ENCODE measurements at places on chromosomes 1 and 21. TPM values are rescaled to one million over a fixed set of nuclear protein-coding genes. Genes with fewer than 3 reads are reported as not detected.

- DNase-seq: no peak
These were observed 169.1 kb upstream of the SYT6 start for GRCh38 chr1:114322734-114323133.

DNA sequence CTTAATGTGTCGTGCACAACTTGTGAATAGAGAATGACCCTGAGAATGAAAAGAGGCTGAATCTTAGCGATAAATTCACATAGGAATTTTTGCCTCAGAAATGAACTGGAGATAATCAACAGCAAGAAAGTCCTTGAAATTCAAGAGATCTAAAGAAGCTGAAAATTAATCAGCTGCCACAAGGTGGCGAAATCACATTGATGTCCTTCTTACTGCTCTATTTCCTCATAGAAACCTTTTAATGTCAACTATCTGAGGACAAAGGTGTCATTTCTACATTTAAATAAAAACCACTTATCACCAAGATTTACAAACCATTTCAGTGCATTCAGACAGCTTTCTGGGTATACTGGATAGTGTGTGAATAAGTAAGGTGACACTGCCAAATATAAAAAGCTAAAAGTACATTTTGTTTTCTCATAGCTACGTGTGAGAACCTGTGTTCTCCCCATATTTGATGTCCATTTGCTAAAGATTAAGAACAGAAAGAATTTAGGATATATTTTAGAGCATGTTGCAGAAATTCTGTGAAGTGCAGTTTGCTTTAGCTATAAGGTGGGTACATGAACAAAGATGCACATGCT is 485.3 kb upstream of the PTBP2 start:
- DNase-seq: peak; percentile 63

The SRGAP2 gene
- 16.5 TPM for total RNA-seq

DNA sequence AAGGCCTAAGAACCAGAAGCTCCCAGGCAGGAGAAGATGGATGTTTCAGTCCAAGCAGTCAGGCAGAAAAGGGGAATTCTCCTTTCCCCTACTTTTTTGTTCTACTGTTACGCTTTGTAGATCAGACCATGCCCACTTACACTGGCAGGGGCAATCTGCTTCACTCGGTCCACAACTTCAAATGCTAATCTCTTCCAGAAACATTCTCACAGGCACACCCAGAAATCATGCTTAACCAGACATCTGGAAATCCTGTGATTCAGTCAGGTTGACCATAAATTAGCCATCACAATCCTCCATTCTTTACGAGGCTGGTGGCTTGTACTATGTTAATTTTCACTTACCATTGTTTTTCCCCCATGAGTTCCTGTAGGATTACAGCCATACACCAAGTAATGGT is 23.8 kb upstream of the IL10 start:
- no peak for DNase-seq

GRCh38 chr1:64476251-64476952 is 6.5 kb downstream of the CACHD1 start:
- DNase-seq: no peak

- no peak for DNase-seq
These were observed 2.4 kb downstream of the DMRTA2 start for GRCh38 chr1:50420689-50421365.

The RGS5 gene
- 4.1 TPM for total RNA-seq

The C1orf56 gene
- 0.07 TPM for total RNA-seq

DNA sequence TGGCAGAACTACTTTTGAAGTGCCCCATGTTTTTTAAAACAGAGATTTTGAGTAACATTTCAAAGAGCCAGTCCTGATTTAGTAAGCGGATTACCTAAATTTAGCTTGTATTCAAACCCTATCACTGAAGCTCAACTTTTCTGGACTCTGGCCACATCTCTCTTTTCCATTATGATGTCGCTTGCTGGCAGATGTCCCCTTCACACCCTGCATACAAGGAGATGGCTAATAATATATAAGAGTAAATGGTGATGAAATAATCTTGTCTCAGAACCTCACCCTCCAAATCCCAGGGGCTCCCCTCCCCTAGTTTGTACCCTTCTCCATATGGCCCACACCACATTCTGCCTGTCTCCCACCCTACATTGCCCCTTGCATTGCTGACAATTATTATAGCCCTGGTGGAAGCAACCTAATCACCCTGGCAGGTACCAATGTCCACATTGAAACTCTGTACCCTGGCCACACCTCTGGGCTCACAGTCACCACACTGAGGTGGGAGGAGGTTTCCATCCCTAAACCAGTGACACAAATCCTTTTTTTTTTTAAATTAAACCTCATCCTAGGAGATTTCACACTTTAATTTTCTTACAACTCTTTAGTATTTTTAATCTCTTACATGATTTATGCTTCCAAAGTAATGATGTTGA is 106.0 kb upstream of the SYT6 start:
- no peak for DNase-seq

The CFAP107 gene
- not detected for total RNA-seq

The TMEM50A gene
- total RNA-seq: 57.8 TPM

GRCh38 chr21:15549671-15550070 is 180.1 kb upstream of the USP25 start:
- no peak for DNase-seq

DNA sequence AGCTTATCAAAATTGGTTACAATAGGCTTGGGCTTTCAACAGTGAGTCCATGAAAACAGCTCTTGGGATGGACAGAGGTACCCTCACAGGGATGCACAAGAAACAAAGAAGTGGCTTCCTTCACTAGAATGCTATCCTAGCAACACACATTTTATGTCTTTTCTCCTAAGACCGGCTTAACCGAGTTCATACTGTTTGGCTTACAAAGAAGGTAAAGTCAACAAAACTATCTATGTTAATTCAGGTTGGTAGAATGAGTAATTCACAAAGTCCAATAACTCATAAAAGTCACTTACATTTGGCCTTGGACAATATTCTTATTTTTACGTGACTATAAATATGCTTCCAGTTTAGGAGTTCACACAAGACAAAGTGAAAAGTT is 9.0 kb downstream of the ERG start:
- DNase-seq: no peak

The ARHGAP29 gene
- 1.2 TPM for total RNA-seq

DNA sequence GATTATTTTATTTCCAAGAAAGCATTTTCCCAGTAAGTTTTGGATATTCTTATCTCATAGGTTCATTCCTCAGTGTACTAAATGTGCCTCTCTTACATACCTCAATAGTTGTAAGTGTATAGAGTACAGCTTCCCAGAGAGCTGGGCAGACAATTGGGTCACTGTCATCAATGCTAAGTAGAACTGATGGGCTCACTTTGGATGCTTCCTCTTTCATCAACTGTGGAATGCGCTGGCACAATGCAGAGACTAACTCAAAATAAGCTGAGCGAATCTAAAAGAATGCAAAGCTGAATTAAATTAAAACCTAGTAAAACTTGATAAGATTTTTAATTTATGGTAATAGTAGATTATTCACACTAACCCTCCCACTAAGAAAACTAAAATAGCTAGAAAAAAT is 21.5 kb downstream of the LTN1 start:
- DNase-seq: no peak

The LCE3D gene
- not detected for total RNA-seq

- no peak for DNase-seq
These were observed 17.5 kb downstream of the RSPH1 start for GRCh38 chr21:42478504-42478903.

DNA sequence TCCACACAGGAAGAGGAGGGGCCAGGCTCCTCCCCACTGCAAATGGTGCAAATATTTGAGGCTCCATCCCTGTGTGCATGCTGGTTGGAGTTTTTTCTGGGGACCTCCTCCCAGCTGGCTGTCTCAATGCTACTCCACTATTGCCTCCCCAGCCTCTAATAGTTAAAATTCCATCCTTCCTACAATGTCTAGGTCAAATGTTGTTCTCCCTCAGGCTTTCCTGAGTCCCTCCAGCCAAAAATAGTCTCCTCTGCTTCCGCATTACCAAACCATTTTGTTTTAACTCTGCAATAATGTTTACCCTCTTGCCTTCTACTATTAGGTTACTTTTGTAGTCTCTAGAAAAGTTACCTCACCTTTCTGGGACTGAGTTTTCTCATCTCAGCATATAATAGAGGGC is 29.6 kb upstream of the FMO1 start:
- no peak for DNase-seq

- no peak for DNase-seq
These were observed 11.0 kb upstream of the PLA2G2C start for GRCh38 chr1:20197329-20197791.

The SFT2D2 gene
- total RNA-seq: 9.2 TPM

GRCh38 chr1:201656311-201657032 is 117.5 kb downstream of the NAV1 start:
- no peak for DNase-seq

DNA sequence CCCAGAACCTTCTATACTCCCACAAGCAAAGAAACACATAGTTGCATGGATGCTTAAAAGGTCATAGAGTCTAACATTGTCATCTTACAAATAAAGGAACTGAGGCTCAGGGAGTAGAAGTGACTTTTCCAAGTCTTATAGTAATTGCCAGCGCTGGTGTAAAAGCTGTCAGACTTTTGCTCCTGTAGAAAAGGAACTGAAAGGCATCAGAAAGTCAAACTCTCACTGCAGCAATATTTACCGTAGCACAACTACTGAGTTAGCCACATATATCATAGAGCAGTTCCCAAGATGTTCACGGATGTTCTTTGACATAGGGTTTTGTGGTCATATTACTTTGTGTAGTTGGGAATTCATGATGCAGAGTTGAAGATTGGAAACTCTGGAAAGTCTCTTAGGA is 16.6 kb upstream of the USP24 start:
- DNase-seq: no peak

- peak; percentile 67 for DNase-seq
These were observed 26.8 kb downstream of the EIF4G3 start for GRCh38 chr1:21149855-21150432.

The PBX1 gene
- total RNA-seq: not detected

- DNase-seq: no peak
These were observed 38.5 kb upstream of the EYA3 start for GRCh38 chr1:28126783-28127490.

GRCh38 chr1:53048960-53049573 is 12.9 kb upstream of the PODN start:
- peak; percentile 65 for DNase-seq

DNA sequence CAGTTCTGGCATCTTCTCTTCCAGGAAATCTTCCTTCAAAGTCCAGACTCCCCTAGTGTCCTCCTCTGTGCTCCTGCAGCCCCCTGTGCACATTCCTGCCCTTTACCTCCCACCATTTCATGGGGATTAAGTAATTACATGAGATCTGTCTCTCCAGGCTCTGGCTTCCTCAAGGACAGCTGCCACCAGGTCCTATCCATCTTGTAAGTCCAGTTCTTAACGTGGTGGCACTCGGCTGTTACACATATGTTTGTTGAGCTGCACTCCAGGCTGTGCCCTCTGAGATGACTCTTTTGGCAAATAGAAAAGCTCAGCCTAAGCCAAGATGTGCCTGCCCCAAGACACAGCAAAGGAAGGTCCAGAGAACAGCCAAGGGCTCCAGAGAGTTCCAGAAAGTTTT is 57.4 kb upstream of the CAMK1G start:
- DNase-seq: no peak

DNA sequence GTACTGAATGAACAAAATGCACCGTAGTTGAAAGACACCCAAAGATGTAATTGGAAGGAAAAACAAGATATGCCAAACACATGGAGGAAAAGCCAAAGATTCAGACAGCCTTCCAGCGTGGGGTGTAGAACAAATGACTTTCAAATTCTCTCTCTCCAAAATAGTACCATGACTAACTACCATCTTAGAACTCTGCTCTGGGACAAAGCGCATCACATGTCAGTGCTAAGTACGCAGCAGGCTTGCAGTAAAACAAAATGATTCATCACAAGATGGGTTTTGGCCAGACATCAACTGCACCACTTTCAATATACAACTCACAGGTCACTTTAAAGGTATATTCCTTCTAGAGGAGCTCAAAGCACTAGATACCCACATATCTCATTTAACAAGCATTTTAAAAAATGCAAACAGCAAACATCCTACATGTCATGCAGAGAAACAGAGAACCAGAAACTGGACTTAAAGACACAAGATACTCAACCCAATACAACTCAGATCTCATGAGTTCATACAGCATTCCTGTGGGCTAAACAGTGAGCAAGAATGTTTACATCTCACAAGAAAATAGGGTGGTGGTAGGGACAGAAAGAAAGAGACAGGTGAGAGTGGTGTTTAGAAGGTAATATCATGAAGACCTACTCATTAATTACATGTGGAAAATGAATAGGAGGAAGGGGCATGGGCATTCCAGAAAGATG is 75.7 kb downstream of the BCAR3 start:
- DNase-seq: no peak

GRCh38 chr21:35088319-35088771 is 39.2 kb upstream of the RUNX1 start:
- DNase-seq: no peak

GRCh38 chr1:37948841-37949240 is 2.0 kb upstream of the INPP5B start:
- DNase-seq: no peak

The LINGO4 gene
- total RNA-seq: not detected

- DNase-seq: no peak
These were observed 164.5 kb upstream of the CACNA1E start for GRCh38 chr1:181318858-181319235.

DNA sequence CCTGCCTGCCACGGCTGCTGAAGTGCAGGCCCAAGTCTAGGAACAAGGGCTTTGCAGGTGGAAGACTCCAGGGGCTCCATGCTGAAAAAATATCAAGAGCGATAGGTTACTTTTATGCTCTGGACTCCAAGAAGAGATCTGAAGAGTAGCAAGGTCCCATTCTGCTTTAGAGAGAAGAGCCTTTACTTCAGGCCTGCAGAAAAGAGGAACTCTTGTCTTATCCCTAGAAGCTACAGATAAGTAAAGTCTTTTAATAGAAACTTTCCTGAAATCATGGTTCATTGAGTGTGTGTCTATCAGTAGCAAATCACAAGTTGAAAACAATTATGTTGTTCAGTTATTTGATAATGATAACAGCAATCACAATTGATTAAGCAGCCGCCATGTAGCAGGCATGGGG is 113.3 kb downstream of the TNR start:
- DNase-seq: no peak

DNA sequence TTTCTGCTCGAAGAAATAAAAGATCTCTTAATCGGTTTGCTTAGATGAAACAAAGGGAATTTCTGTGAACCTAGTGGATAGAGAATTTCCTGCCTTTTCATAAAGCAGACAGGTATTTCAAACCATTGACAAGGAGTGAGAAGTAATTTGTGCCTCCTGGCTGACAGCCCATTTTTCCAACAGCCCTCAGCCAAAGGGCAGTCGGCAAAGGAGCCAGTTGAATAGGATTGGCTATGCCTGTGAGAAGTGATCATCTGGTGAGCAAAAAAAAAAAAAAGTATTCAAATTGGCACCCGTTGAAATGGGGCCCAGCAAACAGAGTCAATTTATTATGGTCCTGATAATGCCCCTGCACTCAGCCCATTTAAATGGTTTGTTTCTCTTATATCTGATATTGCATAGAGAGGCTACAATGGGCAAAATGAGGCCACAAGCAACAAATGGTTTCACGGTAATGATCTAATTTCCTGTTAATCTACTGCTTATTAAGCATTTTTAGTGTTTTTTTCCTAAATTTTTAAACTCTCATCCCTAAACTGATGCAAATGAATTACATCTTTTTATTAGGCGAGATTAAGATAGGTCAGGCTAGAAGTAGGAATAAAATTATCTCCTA is 477.5 kb downstream of the NUF2 start:
- DNase-seq: no peak

The FNDC10 gene
- 6.8 TPM for total RNA-seq
